ENCODE measurements at places on chromosomes 2 and 18.

GRCh38 chr18:79552140-79552631 is 127.4 kb upstream of the CTDP1 start:
- DNase-seq = no peak

- DNase-seq = no peak
Observed at GRCh38 chr2:235149736-235150135, 197.9 kb downstream of the SH3BP4 start.

- peak; percentile 36 for DNase-seq
Observed at GRCh38 chr2:62604336-62604735, 98.3 kb upstream of the TMEM17 start.

GRCh38 chr2:112584891-112585250 is 462 bp downstream of the CHCHD5 start:
- no peak for DNase-seq

- DNase-seq = no peak
Observed at GRCh38 chr2:218829868-218830451, 1.6 kb downstream of the PRKAG3 start.

DNA sequence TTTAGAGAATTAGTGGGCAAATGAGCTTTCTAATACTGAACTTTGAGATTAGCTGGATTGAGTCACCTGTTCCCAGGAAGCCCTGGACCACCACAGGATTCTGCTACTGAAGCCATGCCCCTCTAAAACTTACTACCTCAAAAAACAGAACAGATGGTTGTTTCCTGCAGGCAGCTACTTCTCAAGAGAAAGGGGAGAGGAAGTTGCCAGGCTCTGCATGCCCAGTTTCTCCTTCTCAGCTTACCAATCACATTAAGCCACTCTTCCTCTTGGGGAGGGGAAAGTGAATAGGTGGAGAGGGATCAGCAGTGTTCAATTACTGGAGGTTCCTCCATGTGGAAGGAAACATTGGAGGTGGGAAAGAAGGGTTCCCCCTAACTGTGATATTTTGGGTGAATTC is 24.9 kb upstream of the C1GALT1C1L start:
- no peak for DNase-seq

DNA sequence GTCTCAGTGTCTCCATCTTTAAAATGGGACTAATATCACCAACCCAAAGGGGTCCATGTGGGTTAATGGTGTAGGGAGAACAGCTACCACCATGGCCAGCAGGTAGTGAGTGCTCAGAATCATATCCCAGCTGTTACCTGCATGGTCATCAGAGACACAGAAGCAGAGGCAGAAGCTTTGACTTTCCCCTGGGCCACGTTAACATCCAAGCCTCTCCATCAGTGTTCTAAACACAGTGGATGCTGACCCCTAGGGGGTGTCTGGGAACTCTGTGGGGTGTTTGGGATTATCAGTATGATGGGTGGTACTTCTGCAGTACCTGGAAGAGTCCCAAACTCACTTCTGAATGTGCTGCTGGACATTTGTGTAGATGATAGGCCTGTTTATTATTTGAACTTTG is 93.6 kb downstream of the GYPC start:
- DNase-seq = peak; percentile 57

DNA sequence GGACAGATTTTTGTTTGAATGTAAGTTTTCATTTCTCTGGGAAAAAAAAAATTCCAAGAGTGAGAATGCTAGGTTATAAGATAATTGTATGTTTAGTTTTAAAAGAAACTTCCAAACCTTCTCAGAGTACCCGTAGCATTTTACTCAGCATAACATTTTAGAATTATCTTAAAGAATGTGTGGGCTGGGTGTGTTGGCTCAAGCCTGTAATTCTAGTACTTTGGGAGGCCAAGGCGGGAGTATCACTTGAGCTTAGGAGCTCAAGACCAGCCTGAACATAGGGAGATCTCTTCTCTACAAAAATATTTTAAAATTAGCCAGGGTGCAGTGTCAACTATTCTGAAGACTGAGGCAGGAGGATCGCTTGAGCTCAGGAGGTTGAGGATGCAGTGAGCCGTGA is 57.4 kb upstream of the RMP24 start:
- DNase-seq = no peak

DNA sequence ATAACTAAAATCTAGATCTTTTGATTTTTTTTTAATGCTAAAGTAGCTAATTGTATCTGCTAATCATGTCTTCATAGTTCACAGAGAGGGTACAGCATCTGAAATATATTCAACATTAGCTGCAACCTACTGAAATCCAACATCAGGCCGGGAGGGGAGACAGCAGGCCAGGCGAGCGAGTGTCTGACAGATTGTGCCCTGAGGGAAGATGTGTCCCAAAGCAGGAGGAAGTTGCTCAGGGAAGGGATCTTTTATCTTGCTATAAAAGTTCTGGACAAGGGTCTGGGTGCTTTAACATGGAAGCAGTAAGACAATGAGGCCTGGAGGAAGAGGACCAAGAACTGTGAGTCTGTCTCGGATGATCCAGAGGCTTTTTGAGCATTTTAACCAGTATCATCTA is 274.1 kb downstream of the AFF3 start:
- DNase-seq = no peak

DNA sequence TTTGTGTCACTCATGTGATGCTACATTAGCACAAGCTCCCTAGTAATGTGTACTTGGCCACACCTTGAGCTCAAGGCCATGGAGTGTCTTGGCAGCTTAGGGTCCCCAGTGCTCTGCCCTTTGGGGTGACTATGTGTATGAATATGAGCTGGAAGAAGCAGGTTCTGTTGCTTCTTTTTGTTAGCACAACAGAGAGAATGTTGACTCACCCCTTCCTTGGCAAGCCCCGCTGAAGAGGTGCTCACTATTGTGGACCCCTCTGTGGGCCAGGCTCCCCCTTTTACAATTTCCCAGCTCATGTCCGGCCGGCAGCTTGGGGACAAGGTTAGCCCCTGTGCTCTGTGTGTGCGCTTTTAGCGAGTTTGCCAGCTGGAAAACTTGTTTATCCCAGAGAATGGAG is 48.1 kb downstream of the DGKD start:
- DNase-seq = no peak

- DNase-seq = no peak
Observed at GRCh38 chr2:96727431-96727830, 12.4 kb downstream of the LMAN2L start.

GRCh38 chr2:46699934-46700256 is 215.7 kb downstream of the MCFD2 start:
- no peak for DNase-seq

GRCh38 chr2:85768713-85769112 is 14.9 kb downstream of the ATOH8 start:
- no peak for DNase-seq

DNA sequence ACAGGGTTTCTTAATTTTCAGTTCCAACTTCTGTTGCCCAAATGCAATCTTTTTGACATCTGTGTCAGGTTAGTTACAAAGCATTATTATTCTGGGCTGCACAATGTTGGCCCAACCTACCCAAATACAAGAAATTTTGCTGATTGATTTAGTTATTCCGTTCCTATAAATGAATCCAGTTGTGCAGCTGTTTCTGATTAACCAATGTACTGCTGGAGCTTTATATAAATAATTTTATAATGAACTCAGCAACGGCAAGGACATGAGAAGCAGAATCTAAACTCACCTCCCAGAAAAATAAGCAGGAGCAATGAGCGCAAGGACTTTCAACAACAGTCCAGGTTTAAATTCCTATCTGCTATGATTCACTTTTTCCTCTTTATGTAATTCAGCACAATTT is 76.3 kb upstream of the WIPF1 start:
- DNase-seq = no peak

DNA sequence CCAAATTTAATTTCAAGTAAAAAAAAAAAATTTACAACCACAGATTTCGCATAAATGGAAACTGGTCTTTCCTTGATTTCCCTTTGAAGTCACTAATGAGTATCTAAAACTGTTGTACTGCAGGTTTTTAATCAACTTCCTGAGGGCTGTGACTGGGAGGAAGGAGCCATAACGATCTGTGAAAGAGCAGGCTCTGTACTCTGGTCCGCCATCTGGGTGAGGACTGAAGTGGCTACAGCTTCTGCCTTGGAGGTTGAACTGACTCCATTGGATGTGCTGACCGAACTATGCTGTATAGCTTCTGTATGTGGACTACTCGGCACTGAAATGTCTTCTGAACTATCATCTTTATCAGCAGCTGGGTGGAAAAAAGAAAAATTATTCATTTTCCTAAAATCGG is 69.3 kb upstream of the CHN1 start:
- DNase-seq = no peak

- peak; percentile 83 for DNase-seq
Observed at GRCh38 chr2:233092432-233093165, 32.5 kb downstream of the INPP5D start.

GRCh38 chr18:50662177-50662576 is 102.3 kb downstream of the MAPK4 start:
- peak; percentile 77 for DNase-seq
